ENCODE measurements at places on chromosomes 3 and 15. TPM values are rescaled to one million over a fixed set of nuclear protein-coding genes. Genes with fewer than 3 reads are reported as not detected.

DNA sequence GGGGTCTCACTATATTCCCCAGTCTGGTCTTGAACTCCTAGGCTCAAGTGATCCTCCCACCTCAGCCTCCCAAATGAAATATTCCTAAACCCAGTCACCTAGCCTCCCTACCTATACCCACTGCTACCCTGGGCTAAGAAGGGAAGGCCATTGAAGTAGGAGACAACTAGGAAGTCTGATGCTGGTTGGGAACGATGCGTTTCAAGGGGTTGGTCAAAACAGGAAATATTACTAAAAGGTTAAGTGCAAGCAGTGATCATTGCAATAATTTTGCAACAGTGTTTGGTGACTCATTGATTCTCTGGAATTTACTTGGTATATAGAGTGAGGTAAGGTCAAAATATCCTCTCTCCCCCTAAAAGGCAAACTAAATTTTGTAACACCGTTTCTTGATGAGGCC is 4.6 kb upstream of the UQCRC1 start:
- DNase-seq = no peak

Gene GP5
- 0.16 TPM for total RNA-seq

DNA sequence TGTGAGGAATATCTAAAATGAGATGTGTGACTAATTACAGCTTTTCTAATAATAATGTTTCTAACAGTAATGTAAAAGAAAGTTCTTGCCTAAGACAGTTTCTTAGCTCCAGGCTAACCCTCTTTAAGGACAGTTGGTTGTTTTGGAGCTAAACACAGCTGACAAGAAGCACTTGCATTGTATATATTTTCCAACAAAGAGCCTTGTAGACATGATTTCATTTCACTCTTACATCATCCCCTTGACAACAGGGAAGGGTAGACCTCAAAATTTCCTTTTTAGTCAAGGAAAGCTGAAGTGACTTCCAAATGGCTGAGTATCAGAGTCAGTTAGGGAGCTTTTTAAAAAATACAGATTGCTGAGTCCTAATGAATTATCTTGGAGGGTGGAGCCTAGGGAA is 4.1 kb downstream of the ARID3B start:
- DNase-seq = no peak

GRCh38 chr3:42736081-42736480 is 33.5 kb upstream of the HHATL start:
- DNase-seq = no peak

DNA sequence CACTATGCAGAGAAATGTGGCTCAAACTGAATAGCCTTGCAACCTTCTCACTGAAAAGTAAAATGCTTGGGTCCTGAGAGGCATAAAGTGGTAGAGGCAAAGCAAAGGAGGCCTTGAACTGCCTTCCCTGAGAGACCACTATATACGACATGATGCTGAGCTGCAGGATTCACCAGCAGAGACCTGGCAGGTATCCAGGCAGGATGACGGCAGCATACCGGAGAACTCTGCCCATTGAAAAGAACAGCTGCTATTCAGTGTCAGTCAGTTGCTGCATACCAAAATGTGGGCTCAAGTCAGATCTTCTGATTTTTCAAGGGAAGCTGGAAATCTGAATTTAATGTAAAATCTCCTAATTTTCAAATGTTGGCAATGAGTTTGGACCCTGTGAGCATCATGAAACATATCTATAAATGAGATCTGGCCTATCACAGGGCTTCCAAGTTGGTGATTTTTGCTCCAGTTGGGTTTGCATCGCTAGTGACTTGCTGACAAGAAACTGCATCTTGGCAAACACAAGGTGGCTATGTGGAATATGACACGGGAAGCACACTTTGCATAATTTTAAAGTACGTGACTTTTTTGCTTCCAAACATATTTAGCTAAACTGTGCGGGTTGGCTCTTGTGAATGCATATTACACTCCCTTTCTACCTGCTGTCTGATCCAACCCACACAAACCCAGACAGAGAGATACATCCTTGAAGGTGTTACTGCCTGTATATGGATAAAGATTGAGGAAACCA is 529.0 kb downstream of the AGBL1 start:
- peak; percentile 37 for DNase-seq

Gene RHCG
- not detected for total RNA-seq

DNA sequence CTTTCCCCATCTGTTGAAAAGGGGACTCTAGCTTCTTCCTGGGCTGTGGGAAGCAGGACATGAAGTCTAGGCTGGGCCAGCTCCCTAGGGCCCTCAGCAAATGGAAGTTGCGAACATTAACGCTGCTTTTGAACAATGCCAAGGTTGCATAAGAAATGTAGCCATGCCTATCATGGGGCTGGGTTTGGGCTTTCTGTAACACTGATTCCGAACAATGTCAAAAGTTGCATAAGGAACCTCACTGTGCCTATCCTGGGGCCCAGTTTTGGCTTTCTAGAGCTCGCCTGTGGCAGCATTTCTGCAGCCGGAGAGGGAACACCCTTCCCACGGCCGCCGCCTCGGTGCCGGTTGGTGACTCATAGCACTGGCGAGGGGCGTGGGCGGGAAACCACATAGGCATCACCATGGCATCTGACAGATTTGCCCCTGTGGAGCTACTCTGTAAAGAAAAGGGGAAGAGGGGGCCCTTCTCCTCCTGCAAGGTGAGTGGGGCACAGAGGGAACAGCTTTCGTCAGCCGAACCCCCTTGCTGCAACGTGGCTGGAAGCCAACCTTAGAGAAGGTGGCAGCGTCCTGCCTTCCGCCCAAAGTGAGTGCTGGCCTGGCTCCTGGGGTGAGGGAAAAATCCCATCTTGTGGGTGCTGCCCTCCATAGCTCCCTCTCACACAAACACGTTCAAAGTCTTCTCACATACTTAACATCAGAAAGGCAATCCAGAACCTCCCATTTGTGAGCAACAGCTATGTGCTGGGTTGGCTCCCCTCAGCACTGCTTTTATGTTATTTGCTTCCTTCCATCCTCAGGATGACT is 46.6 kb upstream of the ATP2B2 start:
- DNase-seq = no peak

DNA sequence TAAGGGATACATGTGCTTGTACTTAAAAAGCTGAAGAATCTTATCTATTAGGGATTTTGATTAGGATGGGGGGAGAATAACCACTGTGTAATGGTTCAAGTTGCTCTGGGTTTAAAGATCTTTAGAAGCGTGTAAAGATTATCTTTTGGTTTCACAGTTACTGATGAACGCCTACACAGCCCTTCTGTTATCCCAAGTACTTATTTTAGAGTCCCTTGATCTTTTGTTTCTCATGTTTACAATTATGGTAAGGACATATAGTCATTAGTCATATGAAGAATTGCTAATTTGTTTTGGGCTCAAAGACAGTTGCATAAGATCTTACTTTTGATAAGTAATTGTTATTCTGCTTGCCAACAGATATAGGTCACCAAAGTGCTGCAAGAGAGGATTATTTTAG is 160.1 kb downstream of the PLCL2 start:
- DNase-seq = no peak

GRCh38 chr3:75781079-75781745 is 4.1 kb downstream of the ZNF717 start:
- no peak for DNase-seq

- DNase-seq = no peak
Measured at GRCh38 chr15:81939604-81940440, 106.0 kb downstream of the MEX3B start.

DNA sequence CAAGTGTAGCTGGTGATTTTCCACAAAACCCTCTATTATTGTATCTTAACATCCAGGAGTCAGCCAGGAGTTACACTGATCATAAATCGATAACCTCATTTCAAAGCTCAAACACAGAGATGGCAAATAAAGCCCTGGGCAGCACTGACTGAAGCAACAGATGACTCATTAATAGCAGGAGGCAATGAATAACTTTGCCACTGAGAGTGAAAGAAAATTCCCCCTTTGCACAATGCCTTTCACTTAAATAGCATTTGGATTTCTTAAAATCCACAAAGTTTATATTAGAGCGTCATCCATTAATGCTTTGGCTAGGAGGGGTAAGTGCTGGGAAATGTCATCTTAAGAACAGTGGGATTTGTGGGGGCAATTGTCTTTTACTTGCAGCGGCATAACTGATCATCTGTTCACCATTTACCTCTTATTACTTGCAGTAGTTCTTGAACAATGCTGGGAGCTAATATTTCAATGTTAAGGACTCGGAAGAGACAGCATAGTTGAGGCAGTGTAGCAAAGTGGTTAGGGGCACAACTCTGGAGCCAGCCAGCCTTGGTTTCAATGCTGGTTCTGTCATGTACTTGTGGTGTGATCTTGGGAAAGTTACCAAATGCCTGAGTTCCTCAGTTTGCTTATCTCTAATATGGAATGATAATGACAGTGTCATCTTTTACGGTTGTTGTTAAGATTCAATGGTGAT is 630.4 kb upstream of the TBL1XR1 start:
- DNase-seq = no peak

GRCh38 chr3:160796813-160797164 is 40.8 kb downstream of the PPM1L start:
- no peak for DNase-seq

- DNase-seq = peak; percentile 60
Measured at GRCh38 chr3:52533623-52534280, at the start of gene NT5DC2. Gene NT5DC2 (minus strand): TSS chr3:52533857. CDS start chr3:52533737, 120 bp downstream.

- no peak for DNase-seq
Measured at GRCh38 chr15:42494998-42495360, 455 bp upstream of the SNAP23 start.

Gene SCAP
- total RNA-seq = 47.0 TPM

- peak; percentile 16 for DNase-seq
Measured at GRCh38 chr3:115912372-115912771, 289.1 kb downstream of the GAP43 start.

- no peak for DNase-seq
Measured at GRCh38 chr15:35630985-35631384, 85.0 kb upstream of the DPH6 start.

DNA sequence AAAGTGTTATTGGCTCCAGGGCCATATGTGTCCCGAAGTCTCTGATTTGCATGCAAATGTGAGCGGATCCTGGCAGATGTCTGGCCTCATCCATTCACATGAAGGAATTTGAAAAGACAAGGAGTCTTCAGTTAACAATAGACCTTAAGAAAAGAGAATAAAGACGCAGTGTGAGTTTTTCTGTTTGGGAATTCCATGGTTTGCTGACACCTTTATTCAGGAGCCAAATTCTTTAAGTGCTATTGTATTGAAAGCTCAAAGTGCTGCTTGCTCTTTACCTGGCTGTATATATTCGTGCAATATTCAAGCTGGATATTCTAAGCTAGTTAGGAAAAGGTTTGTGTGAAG is 2.2 kb downstream of the LRRN1 start:
- DNase-seq = no peak

Gene IGF2BP2
- total RNA-seq = 13.9 TPM

- DNase-seq = no peak
Measured at GRCh38 chr3:156606729-156607128, 51.8 kb upstream of the SSR3 start.

- DNase-seq = no peak
Measured at GRCh38 chr3:149011676-149012075, 20.3 kb downstream of the GYG1 start.

DNA sequence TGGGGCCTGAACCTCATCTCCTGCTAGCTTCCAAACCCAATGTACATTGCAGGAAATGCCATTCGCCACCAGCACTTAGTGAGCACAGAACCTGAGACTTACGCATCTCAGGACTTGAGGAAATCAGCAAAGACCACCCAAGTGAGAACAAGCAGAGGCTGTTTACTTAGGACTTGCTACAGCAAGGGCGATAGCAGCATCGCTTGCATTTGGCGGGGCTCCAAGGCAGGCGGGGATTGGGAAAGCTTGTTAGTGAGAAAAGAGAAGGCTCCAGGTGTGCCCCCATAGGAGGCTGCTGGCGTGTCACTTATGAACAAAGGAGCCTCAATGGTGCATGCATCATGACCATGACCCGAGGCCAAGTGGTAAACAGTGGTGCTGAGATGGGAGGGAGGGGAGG is 19.7 kb downstream of the SLC6A20 start:
- DNase-seq = no peak

- no peak for DNase-seq
Measured at GRCh38 chr3:161072751-161073150, 32.4 kb downstream of the B3GALNT1 start.

DNA sequence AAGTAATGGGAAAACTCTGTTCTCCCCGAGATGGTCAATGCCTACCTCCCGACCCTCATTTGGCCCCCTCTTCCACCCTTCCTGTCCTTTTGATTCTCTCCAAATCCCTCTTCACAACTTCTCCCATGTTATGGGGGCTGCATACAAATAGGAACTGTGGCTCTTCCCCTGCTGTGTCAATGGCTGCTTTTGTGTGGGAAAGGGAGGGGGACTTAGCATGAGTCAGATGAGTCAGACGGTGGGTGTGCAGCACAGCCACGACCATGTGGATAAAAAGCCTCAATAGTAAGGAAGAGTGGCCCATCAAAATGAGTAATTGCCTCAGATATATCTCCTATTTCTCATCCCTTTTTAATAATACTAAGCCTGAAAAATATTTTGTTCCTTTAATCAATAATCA is 31.9 kb downstream of the SPATA16 start:
- no peak for DNase-seq

DNA sequence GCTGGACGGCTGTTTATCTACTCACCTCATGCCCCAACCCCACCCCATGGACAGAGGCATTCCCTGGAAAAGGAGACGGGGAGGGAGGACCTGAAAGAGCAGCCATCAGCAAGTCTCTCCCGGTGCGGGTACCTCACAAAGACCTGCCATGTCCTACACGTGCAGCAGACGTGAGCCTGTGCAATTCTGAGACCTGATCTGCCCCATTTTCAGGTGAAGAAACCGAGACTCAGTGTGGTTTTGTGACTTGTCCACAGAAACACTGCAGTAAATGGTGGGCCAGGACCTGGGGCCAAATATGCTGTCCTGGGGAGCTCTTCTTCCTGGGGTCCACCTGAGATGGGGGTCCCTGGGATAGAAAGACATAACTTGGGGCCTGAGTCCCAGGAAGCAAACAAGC is 137.0 kb upstream of the LINGO1 start:
- no peak for DNase-seq

- DNase-seq = no peak
Measured at GRCh38 chr3:157610876-157611535, 107.8 kb upstream of the VEPH1 start.

DNA sequence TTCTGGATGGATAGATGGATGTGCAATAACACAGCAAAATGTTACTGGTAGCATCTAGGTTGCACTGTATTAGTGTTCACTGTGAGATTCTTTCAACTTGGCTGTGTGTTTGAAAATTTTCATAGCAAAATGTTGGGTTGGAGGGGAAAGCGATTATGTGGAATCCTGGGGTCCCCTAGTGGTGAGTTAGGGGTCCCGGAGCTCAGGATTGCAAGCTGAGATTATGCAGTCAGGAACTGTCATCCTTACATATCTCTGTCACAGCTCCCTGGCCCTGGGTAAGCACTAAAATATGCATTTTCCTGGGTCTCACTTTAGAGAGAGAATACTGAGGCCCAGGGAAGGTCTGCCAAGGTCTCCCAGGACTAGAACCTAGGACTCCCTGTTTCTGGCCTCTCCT is 77.2 kb downstream of the CEMIP start:
- no peak for DNase-seq

Gene HIGD2B
- not detected for total RNA-seq

DNA sequence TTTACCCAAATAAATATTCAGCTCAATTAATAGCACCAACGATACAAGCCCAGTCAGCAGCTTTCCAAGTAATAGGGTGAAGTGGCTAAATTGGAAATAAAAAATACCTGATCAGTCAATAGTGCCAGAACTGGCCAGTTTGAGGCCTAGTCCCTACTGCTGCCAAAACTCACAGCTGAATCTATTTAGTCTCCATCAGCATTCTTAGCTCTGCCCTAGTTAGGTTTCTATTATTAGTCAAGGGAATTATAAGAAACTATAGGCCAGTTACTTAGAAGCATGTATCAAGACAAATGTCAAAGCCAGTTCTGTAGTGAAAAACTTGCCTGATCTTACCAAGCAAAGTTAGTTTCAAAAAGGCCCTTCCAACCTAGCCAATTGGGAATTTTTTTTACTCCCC is 146.2 kb upstream of the ZBTB20 start:
- DNase-seq = no peak

Gene TM4SF18
- 7.2 TPM for total RNA-seq

Measured in heart right ventricle (tissue), 16 donors.